Omental fat pad (tissue), 4 donors: ENCODE measurements at places on chromosomes 12 and 14. TPM values are rescaled to one million over a fixed set of nuclear protein-coding genes. Genes with fewer than 3 reads are reported as not detected.

Gene SCNN1A
- total RNA-seq: 13.3 TPM

Gene KRT73
- total RNA-seq: not detected

GRCh38 chr12:68375756-68376695 is 43.9 kb upstream of the MDM1 start:
- no peak for DNase-seq

- no peak for DNase-seq
These were observed 10.5 kb downstream of the SERPINA6 start for GRCh38 chr14:94312481-94313246.

- no peak for DNase-seq
These were observed 117.8 kb upstream of the ATP2B1 start for GRCh38 chr12:89826468-89826867.

GRCh38 chr12:2154521-2154920 is 101.7 kb downstream of the CACNA1C start:
- DNase-seq: no peak

DNA sequence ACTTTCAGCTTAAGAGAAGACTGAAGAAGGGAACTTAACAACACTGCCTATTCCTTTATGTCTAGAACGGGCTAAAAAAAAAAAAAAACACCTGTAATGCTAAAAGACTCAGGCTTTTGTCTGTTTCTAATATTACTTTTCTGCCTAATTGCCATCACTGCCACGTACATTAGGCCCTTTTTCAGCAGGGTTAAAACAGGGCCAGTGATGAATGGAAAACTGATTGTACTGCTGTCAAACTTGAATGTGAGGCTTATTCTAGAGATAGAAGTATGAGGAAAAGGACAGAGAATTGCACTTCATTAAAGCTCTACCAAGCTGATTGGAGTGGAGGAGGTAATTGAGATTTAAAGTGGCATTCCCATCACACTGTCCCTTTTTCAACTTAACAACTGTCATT is 535.8 kb downstream of the PRKD1 start:
- DNase-seq: no peak

- no peak for DNase-seq
These were observed 1.7 kb upstream of the AKAP6 start for GRCh38 chr14:32327255-32327961.

DNA sequence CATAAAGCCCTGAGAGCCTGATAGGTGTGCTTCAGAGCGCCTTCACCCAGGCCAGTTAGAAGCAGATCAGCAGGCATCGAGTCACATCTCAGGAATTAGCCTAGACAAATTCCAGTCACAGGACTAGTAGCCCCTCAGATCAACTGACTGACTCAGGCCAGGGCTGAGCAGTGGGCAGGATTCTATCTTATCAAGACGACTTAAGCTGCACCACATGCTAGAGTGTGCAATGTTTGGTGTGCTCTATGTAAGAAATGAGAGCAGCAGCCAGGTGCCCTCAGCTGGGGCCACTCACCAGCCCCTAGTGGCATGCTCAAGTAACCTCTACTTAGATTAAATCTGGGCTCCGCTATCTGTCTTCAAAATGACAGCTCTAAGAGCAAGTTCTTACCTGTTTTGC is 19.7 kb upstream of the NGB start:
- no peak for DNase-seq

DNA sequence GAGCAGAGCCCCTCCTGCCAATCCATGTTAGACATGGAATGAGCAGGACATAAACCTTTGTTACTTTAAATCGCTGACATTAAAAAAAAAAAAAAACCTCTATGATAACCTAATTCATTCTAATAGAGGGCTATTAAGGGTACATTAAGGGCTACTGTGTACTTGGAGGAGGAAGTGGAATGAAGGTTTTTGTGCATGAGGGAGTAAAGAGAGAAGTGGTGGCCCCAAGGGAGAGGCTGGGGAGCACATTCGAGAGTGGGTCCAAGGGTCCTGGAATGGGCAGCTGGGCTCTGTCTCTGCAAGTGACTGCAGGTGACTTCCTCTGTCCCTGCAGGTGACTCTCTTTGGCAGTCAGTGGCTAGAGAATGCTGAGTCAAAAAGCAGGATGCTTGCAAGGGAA is 32.1 kb upstream of the PTGDR start:
- no peak for DNase-seq

DNA sequence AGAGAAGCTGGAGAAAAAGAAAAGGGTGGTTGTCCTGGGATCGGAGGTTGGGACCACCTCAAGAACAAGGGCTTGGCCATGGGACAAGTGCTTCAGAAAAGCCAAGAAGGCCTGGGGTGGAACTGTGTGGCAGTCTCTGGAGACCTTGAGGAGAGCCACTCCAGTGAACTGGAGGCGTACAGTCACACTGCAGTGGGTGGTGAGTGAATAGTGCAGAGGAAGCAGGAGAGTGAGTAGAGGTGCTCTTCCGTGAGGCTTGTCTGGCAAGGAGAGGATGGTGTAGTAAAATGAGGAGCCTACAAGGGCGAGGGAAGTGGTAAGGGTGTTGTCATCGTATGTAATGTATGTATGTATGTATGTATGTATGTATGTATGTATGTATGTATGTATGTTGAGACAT is 20.9 kb downstream of the RASSF3 start:
- DNase-seq: no peak

DNA sequence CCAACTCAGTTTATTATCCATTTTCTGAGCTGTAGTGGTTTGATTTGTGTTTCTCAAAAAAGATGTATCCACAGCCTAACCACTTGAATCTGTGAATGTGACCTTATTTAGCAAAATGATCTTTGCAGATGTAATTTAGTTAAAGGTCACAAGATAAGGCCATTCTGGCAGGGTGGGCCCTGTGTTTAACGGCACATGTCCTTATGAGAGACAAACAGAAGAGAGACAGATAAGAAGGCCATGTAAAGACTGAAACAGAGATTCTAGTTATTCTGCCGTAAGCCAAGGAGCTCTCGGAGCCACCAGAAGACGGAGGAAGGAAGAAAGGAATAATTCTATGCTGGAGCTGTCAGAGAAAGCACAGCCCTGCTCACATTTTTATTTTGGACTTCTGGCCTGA is 374.2 kb downstream of the PRKD1 start:
- DNase-seq: no peak

DNA sequence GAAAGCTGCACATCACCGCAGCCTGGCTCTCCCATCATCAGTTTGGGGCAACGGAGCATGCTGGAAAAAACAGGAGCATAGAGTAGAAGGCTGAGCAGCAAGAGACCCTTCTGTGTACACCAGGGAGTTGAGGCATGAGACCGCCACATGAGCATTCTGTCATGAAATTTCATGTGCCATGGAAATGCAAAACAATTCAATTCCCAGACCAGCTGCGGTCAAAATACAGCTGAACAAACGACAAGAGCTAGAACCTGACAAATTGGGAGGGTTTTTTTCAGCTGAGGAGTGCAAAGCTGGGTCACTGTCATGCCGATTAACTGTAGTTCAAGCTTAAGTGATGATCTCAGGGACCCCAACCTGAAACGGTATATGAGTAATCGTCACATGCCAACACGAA is 37.1 kb downstream of the TMEM30B start:
- DNase-seq: no peak

GRCh38 chr12:106957583-106957982 is 1.9 kb downstream of the TMEM263 start:
- no peak for DNase-seq

GRCh38 chr14:54786838-54787237 is 115.8 kb downstream of the GCH1 start:
- no peak for DNase-seq

- no peak for DNase-seq
These were observed 5.9 kb downstream of the RIMBP2 start for GRCh38 chr12:130709971-130710732.

- DNase-seq: no peak
These were observed 218.7 kb upstream of the TBX3 start for GRCh38 chr12:114902665-114903064.
